ENCODE measurements at places on chromosomes 7 and 10.
A peak's percentile ranks its signal among the peaks of the same experiment; 100 is the strongest.

- H3K27me3 ChIP-seq, result no peaks in the 10 kb centered on the region
- H3K4me3 ChIP-seq, result no peak overlapping the region
- DNase-seq, result no peak
- no peaks in the 10 kb centered on the region for H3K4me1 ChIP-seq
Observed at GRCh38 chr10:33735464-33735923, 401.0 kb upstream of the NRP1 start.

DNA sequence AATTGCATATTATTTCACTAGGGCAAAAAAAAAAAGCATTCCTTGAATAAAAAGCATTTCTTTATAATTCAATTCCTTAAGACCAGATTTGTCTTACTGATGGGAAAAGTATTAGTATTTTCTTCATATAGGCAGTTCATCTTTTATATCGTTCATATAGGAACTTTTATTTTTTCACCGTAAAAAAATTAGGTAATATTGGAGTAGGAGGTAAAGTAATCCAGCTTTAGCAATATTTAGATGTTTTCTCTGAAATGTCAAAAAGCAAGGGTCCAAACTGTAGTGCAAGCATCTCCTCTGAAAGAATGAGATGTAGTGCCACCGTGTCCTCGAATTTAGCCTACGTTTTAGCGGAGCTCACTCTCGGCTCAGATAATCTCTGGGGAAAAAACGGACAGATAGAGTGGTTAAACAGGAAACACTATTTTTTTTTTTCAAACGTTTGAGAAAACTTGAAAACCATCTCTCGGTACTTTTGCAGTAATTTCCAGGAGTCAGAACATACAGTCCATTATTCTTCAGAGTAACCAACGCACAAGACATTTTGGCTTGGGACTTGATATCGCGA is 5.5 kb upstream of the SPAG6 start:
- H3K4me1 ChIP-seq, result peaks cover 3% of the 10 kb centered on the region
- no peaks in the 10 kb centered on the region for H3K36me3 ChIP-seq
- no peak for DNase-seq
- peaks cover 64% of the 10 kb centered on the region for H3K27me3 ChIP-seq

GRCh38 chr7:75656740-75657139 is 82.0 kb downstream of the HIP1 start:
- no peak overlapping the region for H3K4me3 ChIP-seq
- no peaks in the 10 kb centered on the region for H3K27me3 ChIP-seq
- no peak for DNase-seq
- H3K27ac ChIP-seq, result no peak overlapping the region

GRCh38 chr10:114698271-114699061 is 40.4 kb upstream of the ABLIM1 start:
- no peaks in the 10 kb centered on the region for H3K36me3 ChIP-seq
- H3K4me1 ChIP-seq, result peaks cover 1% of the 10 kb centered on the region
- H3K27ac ChIP-seq, result no peak overlapping the region
- H3K27me3 ChIP-seq, result no peaks in the 10 kb centered on the region
- no peak overlapping the region for H3K4me3 ChIP-seq

- peaks cover 6% of the 10 kb centered on the region for H3K27me3 ChIP-seq
- no peaks in the 10 kb centered on the region for H3K4me1 ChIP-seq
- DNase-seq, result no peak
- H3K4me3 ChIP-seq, result peak overlapping the region; percentile 62
- 0 out of 2 replicates have a peak, but pooled peaks cover 3% of the 10 kb centered on the region for H3K36me3 ChIP-seq
Observed at GRCh38 chr7:128863433-128863989, 855 bp downstream of the ATP6V1F start.

GRCh38 chr7:98911916-98912315 is 33.6 kb downstream of the TRRAP start:
- peaks cover 45% of the 10 kb centered on the region for H3K36me3 ChIP-seq
- no peaks in the 10 kb centered on the region for H3K4me1 ChIP-seq
- H3K4me3 ChIP-seq, result no peak overlapping the region
- no peak for DNase-seq
- H3K27me3 ChIP-seq, result no peaks in the 10 kb centered on the region
- H3K27ac ChIP-seq, result no peak overlapping the region

- H3K27me3 ChIP-seq, result no peaks in the 10 kb centered on the region
- no peak overlapping the region for H3K27ac ChIP-seq
- no peak overlapping the region for H3K4me3 ChIP-seq
- H3K36me3 ChIP-seq, result no peaks in the 10 kb centered on the region
- no peak for DNase-seq
- no peaks in the 10 kb centered on the region for H3K4me1 ChIP-seq
Observed at GRCh38 chr7:123070702-123071286, 75.3 kb upstream of the TAS2R16 start.

GRCh38 chr7:131554880-131555516 is 1.4 kb downstream of the PODXL start:
- no peak overlapping the region for H3K27ac ChIP-seq
- no peak for DNase-seq
- peak overlapping the region; percentile 100 for H3K4me3 ChIP-seq
- H3K27me3 ChIP-seq, result no peaks in the 10 kb centered on the region
- H3K36me3 ChIP-seq, result peaks cover 32% of the 10 kb centered on the region
- peaks cover 12% of the 10 kb centered on the region for H3K4me1 ChIP-seq
